Aorta (tissue), 5 donors: ENCODE measurements at places on chromosomes 7 and 10. TPM values are rescaled to one million over a fixed set of nuclear protein-coding genes. Genes with fewer than 3 reads are reported as not detected.

Gene TAF5
- total RNA-seq = 2.2 TPM

Gene RHOBTB1
- 12.9 TPM for total RNA-seq

Gene CEP55
- 1.4 TPM for total RNA-seq

Gene CREB5
- 57.1 TPM for total RNA-seq

Gene CDC123
- total RNA-seq = 53.9 TPM

Gene ITGB8
- 12.0 TPM for total RNA-seq

GRCh38 chr10:122143238-122143841 lies 127.8 kb upstream of the BTBD16 start:
- H3K27ac ChIP-seq = no peak overlapping the region
- peaks cover 5% of the 10 kb centered on the region for H3K4me1 ChIP-seq
- H3K36me3 ChIP-seq = peaks cover 2% of the 10 kb centered on the region
- no peak overlapping the region for H3K4me3 ChIP-seq
- no peak for DNase-seq

DNA sequence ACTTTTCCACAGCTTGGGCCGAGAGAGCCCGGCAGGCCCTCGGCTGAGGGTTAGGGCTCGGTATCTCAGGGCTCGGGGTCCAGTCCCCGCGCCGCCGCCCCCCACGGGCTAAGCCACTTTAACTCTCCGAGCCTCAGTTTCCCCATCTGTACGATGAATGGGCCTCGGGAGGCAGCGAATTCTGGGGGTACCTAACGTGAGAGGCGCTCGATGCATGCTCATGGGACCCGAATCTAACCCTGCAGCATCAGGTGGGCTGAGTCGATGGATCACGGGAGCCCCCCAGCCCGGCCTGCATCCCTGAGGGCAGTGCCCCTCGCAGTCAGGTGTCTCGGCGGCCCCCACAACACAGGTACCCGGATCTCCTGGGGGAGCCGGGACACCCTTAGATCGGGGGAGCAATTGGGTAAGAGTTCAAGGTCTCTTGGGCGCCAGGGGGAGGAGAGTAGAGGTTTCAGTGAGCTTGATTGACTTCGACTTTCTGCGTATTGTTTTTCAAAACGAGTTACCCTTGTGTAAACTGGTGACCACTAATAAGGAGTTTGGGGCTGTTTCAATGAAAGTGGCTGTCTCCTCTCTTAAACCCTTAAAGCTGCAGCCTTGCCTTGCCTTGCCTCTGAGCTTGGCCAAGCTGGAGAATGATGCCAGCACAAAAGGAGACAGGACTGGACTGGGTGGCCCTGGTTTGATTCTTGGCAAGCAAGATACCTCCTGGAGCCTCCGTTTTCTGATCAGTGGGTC lies 631 bp downstream of the POR start:
- H3K4me3 ChIP-seq = peak overlapping the region; percentile 91
- H3K36me3 ChIP-seq = no peaks in the 10 kb centered on the region
- no peak for DNase-seq
- H3K27ac ChIP-seq = peak overlapping the region; percentile 67
- H3K4me1 ChIP-seq = no peaks in the 10 kb centered on the region
- H3K27me3 ChIP-seq = no peaks in the 10 kb centered on the region

GRCh38 chr7:158730383-158731346 lies 26.1 kb upstream of the NCAPG2 start:
- peaks cover 6% of the 10 kb centered on the region for H3K36me3 ChIP-seq
- no peak overlapping the region for H3K27ac ChIP-seq
- H3K4me1 ChIP-seq = no peaks in the 10 kb centered on the region
- H3K4me3 ChIP-seq = no peak overlapping the region
- no peaks in the 10 kb centered on the region for H3K27me3 ChIP-seq

GRCh38 chr10:110356628-110357245 lies 52.0 kb upstream of the SMNDC1 start:
- H3K36me3 ChIP-seq = no peaks in the 10 kb centered on the region
- DNase-seq = no peak
- no peak overlapping the region for H3K27ac ChIP-seq

- H3K27me3 ChIP-seq = no peaks in the 10 kb centered on the region
- H3K4me1 ChIP-seq = peaks cover 1% of the 10 kb centered on the region
- H3K36me3 ChIP-seq = no peaks in the 10 kb centered on the region
- no peak overlapping the region for H3K4me3 ChIP-seq
- peak; percentile 33 for DNase-seq
These were observed 89.3 kb downstream of the GRK5 start for GRCh38 chr10:119296703-119297102.
